Naive thymus-derived CD8-positive, alpha-beta T cell (primary cell): ENCODE measurements at places on chromosomes 5 and 9.

GRCh38 chr9:124038790-124039633 is 27.4 kb downstream of the LHX2 start:
- no peak for DNase-seq

DNA sequence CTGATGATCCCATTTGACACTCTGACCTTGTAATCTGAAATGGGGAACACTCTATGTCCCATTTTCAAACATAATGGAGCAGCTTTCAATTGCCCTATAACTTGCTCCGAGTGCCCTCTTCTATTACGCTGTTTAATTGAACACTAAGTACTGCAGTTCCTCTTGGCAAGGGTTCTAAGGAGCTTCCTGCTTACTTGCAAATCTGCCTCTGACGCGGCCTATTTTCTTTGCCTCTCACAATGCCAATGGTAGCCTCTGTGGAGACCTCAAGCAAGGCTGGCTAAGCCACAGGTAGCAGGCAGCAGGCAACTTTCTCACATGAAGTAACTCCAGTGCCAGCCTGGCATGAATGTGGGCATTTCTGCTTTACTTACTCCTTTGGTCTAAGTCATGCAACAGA is 443.4 kb upstream of the TRPC7 start:
- no peak for DNase-seq

GRCh38 chr5:145210020-145210419 is 625.1 kb downstream of the PRELID2 start:
- DNase-seq: no peak

- DNase-seq: no peak
Measured at GRCh38 chr5:102666164-102666946, 88.8 kb upstream of the PAM start.

- DNase-seq: peak; percentile 63
Measured at GRCh38 chr5:181261320-181262049, 542 bp upstream of the TRIM52 start.

DNA sequence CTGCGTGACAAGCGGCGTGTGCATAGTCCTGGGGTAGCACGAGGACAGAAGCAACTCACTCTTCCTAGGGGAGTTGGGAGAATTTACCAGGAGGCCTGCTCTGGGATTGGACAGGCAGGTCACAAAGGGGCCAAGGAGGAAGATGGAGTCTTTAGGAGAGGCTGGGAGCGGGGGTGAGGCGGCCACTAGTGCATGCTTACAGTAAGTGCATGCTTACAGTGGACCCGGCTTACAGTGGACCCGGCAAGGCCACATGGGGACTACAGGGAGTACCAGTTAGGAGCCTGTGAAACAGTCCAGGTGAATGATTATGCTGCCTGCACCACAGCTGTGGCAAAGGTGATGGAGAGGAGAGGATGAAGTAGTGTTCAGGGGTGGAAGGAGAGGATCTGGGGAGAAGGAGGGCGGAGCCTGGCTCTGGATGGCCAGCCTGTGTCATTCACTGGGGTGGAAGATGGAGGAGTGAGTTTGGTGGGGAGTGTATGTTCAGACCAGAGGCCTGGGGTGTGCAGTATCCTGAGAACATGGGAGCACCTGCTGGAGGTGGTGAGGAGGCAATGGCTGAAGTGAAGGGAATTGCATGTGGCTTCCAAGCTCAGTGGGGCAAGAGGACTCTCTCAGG is 78.7 kb downstream of the CRB2 start:
- DNase-seq: no peak

DNA sequence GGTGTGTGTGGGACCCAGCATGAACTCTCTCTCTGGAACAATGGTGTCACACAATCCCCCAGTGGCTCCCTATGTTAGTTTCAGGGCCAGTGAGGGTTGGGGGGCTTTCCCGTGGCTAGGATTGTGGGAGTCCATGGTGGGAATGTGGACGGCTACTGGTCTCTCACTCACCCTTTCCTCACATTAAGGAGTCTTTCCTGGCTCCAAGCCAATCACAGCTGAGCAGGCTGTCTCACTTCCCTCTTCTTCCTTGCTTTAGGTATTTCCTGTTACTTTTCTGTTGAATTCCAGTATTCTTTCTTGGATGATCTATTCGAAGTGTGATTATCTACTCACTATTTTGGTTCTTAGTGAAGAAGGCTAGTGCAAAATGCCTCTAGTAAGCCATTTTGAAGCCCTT is 324.4 kb upstream of the MPDZ start:
- no peak for DNase-seq

GRCh38 chr9:129482521-129483414 is 138.1 kb downstream of the C9orf50 start:
- no peak for DNase-seq

DNA sequence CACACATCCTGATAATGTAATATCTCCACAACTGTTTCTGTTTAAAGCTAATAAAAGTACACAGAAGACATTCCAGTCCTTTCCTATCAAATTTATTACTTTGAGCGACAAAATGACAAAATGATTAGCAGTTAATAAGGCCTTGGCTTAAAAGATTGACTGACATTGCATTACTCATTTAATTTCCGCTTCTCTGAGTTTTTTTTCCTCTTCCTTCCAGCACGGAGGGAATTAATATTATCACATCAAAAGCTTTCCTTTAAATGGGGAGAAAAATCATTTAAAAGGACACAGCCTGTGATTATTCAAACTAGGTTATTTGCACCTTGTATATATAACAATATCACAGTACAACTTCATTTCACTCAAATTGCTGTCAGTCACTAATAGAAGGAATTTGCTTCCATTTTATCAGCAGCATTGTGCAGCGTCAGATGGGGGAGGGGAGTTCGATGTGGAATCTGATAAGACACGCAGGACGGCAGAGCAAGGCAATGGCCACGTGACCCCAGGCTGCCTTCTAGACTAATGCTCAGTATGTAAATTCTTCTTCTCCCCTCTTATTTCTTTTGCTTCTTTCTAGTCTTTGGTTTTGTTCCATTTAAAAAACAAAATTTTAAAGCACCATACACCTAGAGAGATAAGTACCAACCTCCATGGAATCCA is 400.5 kb downstream of the IRX1 start:
- DNase-seq: no peak

DNA sequence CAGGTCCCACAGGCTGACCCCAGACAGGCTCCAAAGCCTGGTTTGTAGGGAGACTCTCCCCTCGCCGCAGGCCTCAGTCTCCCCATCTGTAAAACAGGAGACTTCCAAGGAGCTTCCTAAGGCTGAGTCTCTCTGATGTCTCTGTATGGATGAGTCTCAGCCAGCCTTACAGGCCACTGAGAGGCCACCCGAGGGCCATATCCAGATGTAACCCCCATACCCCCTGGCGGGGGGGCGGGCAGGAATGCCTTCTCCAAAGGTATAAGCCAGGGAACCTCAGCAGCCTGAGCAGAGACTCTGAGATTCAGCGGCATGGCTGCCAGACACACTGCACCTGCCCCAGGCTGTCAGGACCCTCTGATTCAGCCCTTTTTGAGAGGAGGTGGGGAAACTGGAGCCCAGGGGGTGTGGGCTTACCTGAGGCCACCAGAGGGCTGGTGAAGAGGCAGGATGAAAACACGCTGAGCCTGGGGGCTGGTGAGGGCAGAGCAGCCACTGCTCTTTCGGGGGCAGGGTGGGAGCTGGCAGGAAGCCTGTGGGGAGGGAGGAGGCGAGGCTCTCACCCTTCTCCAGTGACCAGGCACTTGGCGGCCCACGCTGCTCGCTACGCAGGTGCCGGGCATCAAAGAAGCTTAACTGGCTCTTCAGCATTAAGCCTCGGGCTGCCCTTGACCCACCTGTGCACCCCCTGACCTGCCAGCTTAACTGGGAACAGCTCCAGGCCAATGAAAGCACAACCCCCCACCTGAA is 5.5 kb upstream of the SUSD3 start:
- DNase-seq: no peak

DNA sequence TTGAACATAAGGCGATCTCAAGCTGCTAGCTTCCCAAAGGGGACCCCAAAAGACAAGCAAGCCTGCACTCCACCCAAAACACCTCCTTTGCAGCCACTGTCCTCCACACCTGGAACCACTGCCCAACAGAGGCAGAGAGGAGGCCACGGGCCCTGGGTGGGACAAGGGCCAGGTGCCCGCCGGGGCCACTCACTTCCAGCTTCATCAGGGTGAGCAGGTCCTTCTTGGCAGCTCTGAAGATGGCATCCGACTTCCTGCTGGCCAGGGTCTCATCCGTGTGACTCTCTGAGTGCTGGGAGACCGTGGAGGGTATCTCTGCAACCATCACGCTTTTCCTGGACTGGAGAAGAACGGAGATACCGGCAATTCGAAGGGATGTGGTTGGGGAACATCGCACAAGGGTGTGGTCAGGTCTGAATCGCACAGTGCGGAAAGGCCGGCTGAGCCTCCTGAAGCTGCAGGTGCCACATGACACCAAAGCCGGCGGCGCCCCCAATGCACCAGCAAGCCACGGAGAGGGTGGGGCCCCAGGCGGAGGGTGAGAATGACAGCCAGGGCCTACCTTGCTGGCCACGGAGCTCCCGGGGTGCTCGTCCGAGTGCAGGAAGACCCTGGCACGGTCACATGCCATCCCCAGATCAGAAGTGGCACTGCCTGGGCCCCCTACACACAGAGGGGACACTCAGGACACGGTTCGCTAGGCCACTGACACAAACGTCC is 44.6 kb downstream of the PNPLA7 start:
- DNase-seq: no peak

DNA sequence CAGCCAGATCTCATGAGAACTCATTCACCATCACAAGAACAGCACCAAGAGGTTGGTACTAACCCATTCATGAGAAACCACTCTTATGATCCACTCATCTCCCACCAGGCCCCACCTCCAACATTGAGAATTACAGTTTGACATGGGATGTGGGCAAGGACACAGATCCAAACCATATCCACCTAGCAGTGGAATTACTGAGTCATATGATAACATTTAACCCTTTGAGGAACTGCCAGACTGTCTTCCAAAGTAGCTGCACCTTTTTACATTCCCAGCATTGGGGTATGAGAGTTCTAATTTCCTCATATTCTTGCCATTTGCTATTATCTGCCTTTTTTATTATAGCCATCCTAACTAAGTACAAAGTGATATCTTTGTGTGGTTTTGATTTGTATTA is 51.9 kb downstream of the CTNNA1 start:
- no peak for DNase-seq

DNA sequence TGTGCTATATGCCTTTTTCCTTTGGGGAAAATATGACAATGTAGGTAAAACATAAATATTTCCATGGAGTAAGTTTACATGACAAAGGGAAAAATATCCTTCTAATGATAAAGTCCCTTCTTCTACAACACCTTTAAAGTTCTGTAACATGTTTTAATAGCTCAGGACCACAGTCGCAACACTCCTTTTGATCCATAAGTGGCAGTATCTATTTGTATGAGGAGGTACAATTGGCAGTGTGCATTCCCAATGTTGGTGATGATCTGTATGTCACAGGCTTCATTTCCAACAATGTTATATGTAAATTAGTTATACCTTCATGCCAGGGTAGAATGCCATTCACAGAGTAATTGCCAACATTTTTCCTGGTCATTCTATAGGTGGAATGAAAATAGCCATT is 127.1 kb upstream of the CCNH start:
- no peak for DNase-seq

DNA sequence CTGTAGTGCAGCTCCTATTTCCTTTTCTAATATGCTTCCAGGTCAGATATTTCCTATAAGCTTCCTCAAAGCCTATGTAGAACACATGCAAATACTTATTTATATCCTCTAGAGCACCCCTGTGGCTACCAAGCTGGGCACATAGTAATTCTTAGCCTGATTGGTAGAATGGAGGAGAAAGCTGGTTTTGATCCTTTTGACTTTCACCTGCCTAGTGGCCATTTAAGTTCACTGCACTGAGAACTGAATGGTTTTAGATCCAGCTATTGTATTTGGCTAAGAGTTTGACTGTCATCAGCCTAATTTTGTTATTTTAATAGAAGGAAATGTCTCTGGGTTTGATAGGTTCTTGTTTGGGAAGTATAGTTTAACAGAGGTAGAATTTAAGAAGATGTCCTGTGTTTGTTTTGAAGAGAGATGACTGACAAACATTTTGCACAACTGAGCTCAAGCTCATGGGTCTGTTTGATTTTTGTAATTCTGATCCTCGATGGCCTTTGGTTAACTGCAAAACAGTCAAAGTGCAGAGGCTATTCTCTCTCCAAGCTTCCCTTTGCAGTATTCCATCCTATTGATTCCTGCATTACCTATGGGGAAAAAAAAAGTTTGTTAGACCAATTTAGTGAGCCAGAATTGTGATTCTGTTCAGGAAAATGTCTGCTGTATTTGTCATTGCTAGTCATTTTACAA is 85.4 kb downstream of the KCNN2 start:
- no peak for DNase-seq

- no peak for DNase-seq
Measured at GRCh38 chr5:124867137-124867704, 120.8 kb upstream of the ZNF608 start.

DNA sequence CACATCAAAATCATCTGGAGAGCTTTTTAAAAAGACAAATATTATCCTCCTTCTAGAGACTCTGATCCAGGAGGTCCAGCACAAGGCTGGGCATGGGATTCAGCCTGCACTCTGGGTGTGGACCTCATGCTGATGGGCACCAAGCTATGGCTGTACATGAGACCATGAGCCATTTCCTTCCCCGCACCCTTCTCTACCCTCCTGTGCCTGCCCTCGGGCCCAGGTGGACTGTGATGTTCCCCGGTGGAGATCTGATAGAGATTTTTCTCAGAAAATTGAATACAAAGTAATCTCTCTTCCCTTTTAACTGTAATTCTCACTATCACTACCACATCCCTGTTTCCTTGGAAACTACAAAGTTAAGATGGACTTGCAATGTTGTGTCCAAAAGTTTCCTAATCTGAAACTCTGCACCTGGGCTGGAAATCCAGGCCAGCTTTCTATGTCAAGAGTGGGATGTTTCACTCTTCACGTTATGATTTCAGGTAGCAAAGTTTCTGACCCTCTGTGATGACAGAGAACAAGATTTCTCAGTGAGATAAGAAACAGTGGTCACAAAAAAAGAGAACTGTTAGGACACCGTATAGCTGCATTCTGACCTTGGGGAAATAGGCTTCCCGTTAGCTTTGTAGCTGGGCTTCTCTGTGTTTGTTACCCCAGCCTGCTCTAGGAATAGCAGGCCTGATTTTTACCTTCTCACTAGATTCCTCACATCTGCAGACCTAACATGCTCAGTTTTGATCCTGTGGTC is 11.5 kb downstream of the SFXN1 start:
- no peak for DNase-seq

DNA sequence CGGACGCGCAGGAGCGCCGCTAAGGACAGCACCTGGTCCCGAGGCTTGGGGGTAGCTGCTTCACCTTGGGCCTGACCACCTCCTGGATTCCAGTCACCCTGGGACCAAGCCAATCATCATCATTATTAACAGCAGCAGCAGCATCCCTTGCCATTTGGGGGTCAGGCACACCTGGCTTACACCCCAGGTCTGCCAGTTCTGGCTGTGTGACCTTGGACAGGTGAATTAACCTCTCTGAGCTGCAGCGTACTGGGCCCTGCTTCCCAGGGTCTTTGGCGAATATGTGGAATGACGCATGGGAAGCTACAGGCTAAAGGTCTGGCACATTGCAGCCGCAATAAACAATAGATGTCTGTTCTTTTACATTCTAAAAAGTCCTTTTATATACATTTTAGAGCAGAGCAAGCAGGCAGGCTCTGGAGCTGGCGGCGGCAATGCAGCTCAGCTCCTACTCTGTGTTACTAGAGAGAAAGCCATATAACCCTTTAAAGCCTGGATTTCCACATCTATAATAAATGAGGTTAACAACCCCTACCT is 97.8 kb upstream of the CPLX2 start:
- no peak for DNase-seq
